ENCODE measurements at places on chromosomes 7 and 10. TPM values are rescaled to one million over a fixed set of nuclear protein-coding genes. Genes with fewer than 3 reads are reported as not detected.

GSTO1 gene
- 194 TPM for total RNA-seq

TSC22D4 gene
- total RNA-seq, result 49.0 TPM

INTS15 gene
- 20.5 TPM for total RNA-seq

PLEKHS1 gene
- not detected for total RNA-seq

BEND7 gene
- 30.5 TPM for total RNA-seq

GRCh38 chr10:78602201-78602932 is 466.4 kb upstream of the ZMIZ1 start:
- DNase-seq, result no peak

- no peak for DNase-seq
Observed at GRCh38 chr7:108568801-108569380, 615 bp downstream of the THAP5 start.

Measured in heart left ventricle (tissue), 16 donors.